ENCODE measurements at places on chromosomes 16 and 17.

- no peak for DNase-seq
Measured at GRCh38 chr16:85601730-85602401, 11.3 kb upstream of the GSE1 start.

DNA sequence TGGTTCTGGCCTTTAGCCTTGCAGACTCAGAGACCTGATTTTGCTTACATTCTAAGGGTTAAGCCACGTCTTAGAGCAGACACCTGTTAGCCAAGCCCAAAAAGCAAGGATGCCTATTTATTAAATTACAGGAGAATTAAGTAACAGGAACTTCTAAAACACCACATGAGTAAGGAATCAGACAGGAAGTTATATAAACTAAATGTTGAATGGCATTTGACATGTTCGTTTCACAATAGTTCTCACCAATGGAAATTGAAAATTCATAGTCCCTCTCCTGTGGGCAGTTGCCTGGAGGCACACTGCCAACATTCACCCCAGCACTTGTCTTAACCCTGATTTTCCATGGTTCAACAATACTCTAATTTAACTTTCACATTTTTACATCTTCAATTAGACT is 9.0 kb downstream of the KRTAP9-7 start:
- DNase-seq, result no peak

- no peak for DNase-seq
Measured at GRCh38 chr16:85353013-85353412, 240.7 kb upstream of the CIBAR2 start.

- no peak for DNase-seq
Measured at GRCh38 chr16:56836410-56837230, 28.4 kb upstream of the SLC12A3 start.

Measured in skin of body (tissue), 3 donors.